Renal cortical epithelial cell (primary cell): ENCODE measurements at places on chromosomes 6 and 20. TPM values are rescaled to one million over a fixed set of nuclear protein-coding genes. Genes with fewer than 3 reads are reported as not detected.

The TCF15 gene
- total RNA-seq: not detected in 2 replicates

The NKAIN4 gene
- 7.5 TPM in 2 replicates for total RNA-seq

The DEFB119 gene
- not detected in 2 replicates for total RNA-seq

The LSM2 gene
- 16.6 and 46.9 TPM in 2 replicates for total RNA-seq

The OR2H1 gene
- not detected in 2 replicates for total RNA-seq

The RBL1 gene
- total RNA-seq: 5.8 and 8.7 TPM in 2 replicates

The SRMS gene
- total RNA-seq: not detected in 2 replicates

The OPRL1 gene
- 0.52 and 1.5 TPM in 2 replicates for total RNA-seq

The ARG1 gene
- not detected in 2 replicates for total RNA-seq

The TXLNB gene
- 0.05 TPM in 1 of 2 replicates, not detected in the other for total RNA-seq

The NCR2 gene
- total RNA-seq: not detected in 2 replicates

The PI16 gene
- not detected in 2 replicates for total RNA-seq

The TRIM10 gene
- under 0.01 TPM in 1 of 2 replicates, not detected in the other for total RNA-seq

The MYB gene
- total RNA-seq: 0.87 TPM in 1 of 2 replicates, not detected in the other

The PTCRA gene
- not detected in 2 replicates for total RNA-seq

The HLA-DOB gene
- under 0.01 TPM in 1 of 2 replicates, not detected in the other for total RNA-seq

The COL11A2 gene
- 0.17 and 0.20 TPM in 2 replicates for total RNA-seq

The ADGRF5 gene
- total RNA-seq: 0.17 and 0.70 TPM in 2 replicates

The ZMYND8 gene
- 11.8 and 21.9 TPM in 2 replicates for total RNA-seq

The SLC35D3 gene
- total RNA-seq: not detected in 2 replicates

The NTSR1 gene
- not detected in 2 replicates for total RNA-seq

The PMEPA1 gene
- total RNA-seq: 99.2 and 159 TPM in 2 replicates

The GPR63 gene
- 1.2 and 1.9 TPM in 2 replicates for total RNA-seq

The AIF1 gene
- not detected in 2 replicates for total RNA-seq

The TP53TG5 gene
- total RNA-seq: not detected in 2 replicates

The PRICKLE4 gene
- total RNA-seq: 0.52 and 1.7 TPM in 2 replicates

The PRND gene
- total RNA-seq: not detected in 2 replicates

The KIAA0408 gene
- total RNA-seq: 1.0 and 4.4 TPM in 2 replicates
